ENCODE measurements at places on chromosomes 12 and 14. TPM values are rescaled to one million over a fixed set of nuclear protein-coding genes. Genes with fewer than 3 reads are reported as not detected.

DNA sequence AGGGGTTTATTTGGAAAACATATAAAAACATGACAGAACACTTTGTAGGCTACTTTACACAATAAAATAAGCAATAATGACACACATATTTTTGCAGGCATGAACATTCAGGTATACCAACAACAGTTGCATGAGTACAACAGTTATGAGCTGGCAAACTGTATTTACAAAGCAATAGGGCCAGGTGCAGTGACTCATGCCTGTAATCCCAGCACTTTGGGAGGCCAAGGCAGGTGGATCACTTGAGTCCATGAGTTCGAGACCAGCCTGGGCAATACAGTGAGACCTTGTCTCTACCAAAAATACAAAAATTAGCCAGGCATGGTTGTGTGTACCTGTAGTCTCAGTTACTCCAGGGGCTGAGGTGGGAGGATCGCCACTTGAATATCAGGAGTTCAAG lies 101.1 kb downstream of the BMP4 start:
- DNase-seq: no peak

DNA sequence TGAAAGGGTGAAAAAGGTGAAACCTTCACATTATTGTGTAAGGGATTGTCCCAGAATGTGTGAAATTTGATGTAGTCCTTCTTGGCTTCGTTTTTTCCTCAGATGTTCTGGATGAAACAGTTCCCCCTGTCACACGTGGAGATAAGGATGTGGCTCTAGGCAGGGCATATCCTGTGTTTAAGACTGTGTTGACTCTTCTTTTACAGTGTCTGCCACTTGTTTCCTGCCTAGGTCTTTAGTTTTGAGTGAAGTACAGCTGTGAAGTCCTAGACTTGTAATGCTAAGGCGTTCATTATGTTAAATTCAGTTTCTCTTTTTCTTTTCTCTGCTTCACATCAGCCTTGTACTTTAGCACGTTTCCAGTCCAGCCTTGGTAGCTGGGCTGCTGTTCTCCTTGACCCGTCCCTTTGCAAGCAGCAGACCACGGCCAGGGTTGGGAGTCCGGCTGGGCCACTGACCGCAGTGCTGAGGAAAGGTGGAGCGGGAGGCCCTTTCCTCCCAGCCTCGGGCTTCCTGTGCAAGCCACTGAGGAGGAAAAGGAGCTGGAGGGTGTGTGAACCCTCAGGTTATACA lies 59.1 kb downstream of the RASSF3 start:
- peak; percentile 57 for DNase-seq

DNA sequence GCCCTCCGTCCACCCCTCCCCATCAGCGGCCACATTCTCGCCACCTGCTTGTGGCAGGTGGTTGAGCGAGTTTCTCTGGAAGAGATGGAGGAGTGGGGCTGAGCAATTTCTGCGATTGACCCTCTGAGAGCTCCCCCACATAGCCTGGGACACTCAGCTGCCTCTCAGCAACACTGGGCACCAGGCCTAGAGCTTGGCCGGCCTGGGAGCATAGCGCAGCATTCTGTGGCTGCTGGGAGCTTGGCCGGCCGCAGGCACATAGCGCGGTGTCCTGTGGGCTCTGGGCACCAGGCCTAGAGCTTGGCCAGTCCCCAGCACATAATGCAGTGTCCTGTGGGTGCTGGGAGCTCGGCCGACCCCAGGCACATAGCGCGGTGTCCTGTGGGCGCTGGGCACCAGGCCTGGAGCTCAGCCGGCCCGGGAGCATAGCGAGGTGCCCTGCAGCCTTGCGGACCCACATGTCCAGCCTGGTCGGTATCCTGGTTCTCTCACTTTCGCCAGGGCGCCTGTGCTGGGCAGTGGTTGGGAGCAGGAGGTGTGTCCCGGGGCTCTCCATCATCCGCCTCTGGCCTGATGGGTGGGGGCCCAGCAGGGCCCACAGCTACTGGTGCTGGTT lies 43.8 kb downstream of the LRCOL1 start:
- DNase-seq: no peak

- no peak for DNase-seq
Measured at GRCh38 chr14:54782751-54783659, 119.6 kb downstream of the GCH1 start.

DNA sequence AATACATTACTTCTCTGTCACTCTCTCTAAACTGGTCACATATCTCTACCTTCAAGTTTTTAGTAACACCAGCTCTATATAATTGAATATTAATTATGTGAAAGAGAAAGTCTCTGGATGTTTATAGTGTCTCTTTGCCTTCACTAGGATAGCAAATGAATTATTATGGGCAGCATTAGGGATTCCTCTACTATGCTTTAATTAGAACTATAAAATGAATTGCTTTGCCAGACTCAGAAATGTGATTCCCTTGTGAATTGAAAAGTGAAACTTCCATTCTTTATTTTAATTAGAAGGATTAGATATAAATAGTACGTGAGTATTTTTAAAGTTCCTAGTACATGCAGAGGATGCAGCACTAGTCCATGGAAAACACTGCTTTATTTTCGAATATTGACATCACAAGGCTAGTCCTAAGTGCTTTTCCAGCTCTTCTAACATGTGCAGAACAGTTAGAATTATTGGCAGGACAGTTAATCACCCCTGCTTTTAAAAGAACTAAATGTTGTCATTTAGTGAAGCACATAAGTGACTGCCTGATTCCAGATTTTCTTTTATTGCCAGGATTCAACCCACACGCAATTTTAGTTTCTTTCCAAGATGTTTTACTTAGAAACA lies 23.0 kb upstream of the REP15 start:
- DNase-seq: no peak

P2RX2 gene
- total RNA-seq: not detected

- no peak for DNase-seq
Measured at GRCh38 chr12:51632623-51633022, 41.6 kb downstream of the SCN8A start.

DNA sequence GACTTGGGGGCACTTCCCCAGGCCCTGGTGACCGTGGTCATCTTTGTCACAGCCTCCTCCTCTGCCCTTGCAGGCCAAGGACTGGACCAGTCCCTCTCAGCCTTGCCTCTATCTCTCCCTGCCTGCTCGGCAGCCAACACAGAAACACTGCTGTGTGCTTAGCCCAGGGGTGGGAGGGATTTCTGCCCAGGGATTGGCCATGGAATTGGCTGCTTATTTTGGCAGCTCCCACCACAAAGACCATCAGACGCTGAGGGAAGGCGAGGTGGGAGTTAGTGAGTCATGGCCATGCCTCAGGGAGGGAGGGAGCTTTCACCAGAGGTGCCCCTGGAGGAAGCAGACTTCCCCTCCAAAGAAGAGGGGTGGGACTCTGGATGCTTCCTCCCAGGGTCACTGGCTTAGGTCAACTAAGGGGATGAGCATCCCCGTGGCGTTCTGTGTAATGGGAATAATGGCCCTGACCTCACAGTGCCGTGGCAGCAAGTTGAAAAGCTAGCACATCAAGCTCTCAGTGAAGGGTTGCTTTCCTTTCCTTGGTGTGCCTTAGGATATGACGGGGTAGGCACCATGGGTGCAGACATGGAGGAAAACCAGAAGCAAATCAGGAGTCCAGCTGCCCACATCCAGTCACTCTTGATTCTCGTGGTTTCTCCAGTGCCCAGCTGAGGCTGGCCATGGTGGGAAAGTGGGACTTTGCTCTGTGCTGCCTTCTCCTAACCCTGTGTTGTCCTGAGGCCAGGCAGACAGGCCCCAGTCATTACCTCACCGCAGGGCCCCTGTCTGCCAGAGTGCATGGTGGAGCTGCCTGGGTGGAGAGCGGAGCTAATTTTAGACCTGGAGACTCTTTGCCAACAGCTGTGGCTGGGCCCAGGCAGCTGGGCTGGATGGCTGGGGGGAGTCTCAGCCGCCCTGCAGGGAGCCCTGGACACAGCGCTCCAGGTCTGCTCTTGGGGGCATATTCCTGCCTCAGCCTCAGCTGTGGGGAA lies 21.4 kb downstream of the B4GALNT3 start:
- no peak for DNase-seq

DNA sequence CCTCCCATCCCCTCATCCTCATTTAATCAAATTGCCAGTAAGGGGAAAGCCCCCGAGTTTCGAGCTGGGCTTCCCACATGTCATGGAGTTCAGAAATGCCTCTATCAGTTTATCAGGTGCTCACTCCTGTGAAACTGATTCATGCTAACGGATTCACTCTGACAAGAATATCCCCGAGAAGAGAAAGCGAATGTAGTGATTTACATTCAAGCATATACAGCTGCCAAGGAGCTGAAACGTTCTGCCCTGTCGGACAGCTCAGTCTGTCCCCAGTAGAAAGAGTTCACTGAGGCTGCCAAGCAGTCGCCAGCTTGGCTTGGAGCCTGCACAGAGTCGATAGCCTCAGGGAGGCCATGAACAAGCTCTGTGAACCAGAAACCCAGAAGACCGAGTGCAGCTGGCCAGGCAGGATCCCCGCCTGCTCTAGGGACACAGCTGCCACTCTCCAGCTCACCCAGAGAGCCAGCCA lies 88.4 kb downstream of the TMCC3 start:
- DNase-seq: no peak

ARG2 gene
- 3.7 TPM for total RNA-seq

DNA sequence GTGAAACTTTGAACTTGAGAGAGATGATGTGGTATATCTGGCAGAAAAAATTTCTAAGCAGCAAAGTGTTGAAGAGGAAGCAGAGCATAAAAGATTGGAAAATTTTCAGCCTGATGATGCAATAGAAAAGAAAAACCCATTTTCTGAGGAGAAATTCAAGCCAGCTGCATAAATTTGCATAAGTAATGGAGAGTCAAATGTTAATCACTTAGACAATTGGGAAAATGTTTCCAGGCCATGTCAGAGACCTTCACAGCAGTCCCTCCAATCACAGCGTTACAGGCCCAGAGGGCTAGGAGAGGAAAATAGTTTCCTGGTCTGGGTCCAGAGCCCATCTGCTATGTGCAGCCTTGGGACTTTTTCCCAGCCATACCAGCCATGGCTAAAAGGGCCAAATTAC lies 469.0 kb upstream of the FOXG1 start:
- no peak for DNase-seq

DNA sequence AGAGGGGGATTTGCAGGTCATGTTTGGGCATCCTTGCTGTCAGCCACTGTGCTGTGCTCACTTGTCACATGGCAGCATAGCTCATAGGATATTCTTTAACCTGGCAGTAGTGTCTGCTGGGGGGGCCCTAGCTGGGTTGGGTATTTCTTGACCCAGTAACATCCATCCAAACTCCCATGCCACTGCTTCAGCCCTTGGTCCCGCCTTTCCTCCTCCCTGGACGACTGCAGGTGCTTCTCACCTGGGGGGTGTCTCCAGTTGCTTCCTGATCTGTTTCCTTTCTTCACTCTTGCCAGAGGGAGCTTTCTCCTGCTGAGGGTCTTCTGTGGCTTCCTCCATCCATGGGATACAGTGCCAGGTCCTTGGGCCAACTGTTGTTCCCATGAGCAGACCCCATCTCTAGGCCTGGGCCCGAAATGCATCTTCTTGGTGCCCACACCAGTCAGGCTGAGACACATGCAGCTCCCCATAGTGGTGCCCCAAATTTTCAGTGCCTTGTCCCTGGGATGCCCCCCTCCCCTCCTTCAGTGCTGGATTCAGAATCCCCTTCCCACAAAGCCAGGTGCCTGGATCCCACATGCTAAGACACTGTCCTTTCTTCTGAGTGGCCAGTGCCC lies 20.5 kb downstream of the C14orf132 start:
- no peak for DNase-seq

DNA sequence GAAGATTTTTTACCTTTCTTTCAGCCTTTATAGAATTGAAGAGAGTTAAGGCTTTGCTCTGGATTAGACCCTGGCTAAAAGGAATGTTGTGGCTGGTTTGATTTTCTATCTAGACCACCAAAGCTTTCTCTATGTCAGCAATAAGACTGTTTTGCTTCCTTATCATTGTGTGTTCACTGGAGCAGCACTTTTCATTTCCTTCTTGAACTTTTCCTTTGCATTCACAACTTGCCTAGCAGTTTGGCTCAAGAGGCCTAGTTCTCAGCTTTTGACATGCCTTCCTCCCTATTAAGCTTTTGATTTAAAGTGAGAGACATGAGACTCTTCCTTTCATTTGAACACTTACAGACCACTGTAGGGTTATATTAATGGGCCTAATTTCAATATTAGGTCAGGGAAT lies 64.1 kb upstream of the USP15 start:
- no peak for DNase-seq

Data from CD8-positive, alpha-beta T cell (primary cell).